Stimulated activated CD4-positive, alpha-beta T cell treated with anti-CD3 and anti-CD28 coated beads, Interleukin-12 subunit alpha, Interleukin-12 subunit beta, amount 100 ng/mL, for 24 hours (primary cell): ENCODE measurements at places on chromosomes 7 and 10.

DNA sequence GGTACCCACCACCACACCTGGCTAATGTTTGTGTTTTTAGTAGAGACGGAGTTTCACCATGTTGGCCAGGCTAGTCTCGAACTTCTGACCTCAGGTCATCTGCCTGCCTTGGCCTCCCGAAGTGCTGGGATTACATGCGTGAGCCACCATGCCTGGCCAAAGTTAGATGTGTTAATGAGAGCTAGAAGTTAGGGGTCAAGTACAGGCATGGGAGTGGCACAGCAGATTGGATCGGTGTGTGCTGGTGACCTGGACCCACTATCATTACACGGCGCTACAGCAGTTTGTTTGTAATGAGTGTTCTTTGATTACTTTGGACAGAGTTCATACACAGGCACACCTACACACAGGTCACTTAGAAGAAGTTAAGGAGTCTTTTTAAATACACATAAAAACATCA lies 36.7 kb downstream of the DNAJB6 start:
- no peak for DNase-seq

GRCh38 chr10:22534849-22535604 lies 179.4 kb downstream of the PIP4K2A start:
- DNase-seq, result no peak

- DNase-seq, result no peak
Measured at GRCh38 chr7:138781004-138781403, 16.8 kb upstream of the TMEM213 start.

DNA sequence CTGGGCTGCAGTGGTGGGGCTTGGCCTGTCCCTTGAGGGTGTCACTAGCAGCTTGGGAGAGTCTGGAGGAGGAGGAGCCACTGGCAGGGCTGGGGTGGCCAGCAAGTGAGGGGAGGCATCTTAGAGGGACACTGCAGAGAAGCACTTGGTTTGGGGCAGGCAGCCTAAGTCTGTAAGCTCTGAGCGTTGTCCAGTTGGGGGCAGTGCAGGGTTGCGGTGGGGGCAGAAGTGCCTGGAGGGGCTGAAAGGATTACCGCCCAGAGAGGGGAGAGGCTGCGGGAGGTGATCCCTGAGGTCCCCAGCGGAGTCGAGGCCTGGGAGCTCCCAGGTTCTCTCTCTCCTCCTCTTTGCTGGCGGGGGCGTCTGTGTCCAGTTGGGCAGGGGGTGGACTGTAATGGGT lies 7.4 kb downstream of the ADCYAP1R1 start:
- DNase-seq, result no peak

- DNase-seq, result no peak
Measured at GRCh38 chr10:91415816-91416215, 5.7 kb downstream of the HECTD2 start.

DNA sequence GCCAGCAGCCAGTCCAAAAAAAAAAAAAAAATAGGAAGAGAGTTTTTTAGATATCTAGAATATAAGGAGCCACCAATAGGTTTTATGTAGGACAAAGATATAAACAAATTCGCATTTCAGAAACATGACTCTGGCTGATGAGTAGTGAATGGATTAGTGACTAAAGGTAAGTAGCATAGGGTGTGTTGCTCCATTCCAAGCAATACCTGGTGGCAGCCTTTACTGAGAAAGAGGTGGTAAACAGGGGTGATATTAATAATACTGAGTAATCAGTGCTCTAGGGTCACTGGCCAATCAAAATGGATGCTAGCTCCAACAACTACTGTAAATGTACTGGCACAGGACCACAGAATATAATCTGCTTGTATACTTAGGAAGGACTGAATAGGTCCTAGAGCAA lies 45.5 kb upstream of the RAB11FIP2 start:
- no peak for DNase-seq

- DNase-seq, result no peak
Measured at GRCh38 chr7:71706597-71706975, 574.6 kb downstream of the GALNT17 start.

GRCh38 chr10:42868530-42868929 lies 85.9 kb downstream of the BMS1 start:
- no peak for DNase-seq

DNA sequence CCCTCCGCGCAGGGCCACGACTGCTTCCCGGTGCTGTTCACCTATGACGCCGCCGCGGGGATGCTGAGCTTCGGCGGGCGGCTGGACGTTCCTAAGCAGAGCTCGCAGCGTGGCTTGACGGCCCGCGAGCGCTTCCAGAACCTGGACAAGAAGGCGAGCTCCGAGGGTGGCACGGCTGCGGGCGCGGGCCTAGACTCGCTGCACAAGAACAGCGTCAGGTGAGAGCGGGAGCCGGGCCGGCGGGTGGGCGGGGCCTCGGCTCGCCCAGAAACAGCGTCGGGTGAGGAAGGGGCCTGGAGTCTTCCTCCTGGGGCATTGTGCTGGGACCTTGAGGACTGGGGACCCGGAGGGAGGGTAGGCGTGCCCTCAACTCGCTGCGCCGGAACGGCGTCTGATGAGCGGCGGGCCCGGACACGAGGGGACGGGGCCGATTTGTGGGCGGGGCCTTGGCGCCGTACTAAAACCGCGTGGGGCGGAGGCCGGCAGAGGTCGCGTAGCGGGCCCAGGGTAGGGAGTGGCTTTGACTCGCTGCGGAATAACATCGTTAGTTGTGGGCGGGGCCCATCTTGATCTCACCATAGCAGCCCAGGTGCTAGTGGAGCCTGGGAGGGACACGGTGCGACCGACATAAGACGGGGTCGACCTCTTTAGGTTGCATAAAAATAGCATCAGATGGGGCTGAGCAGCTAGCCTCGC lies 15.6 kb downstream of the PDAP1 start:
- peak; percentile 55 for DNase-seq

- no peak for DNase-seq
Measured at GRCh38 chr7:68147614-68148238, 1151.1 kb downstream of the TYW1 start.

GRCh38 chr7:152899548-152900109 lies 140.1 kb downstream of the ACTR3B start:
- no peak for DNase-seq

GRCh38 chr10:58638388-58638787 lies 125.7 kb downstream of the BICC1 start:
- no peak for DNase-seq

GRCh38 chr7:37701769-37702168 lies 18.2 kb downstream of the GPR141 start:
- no peak for DNase-seq

- no peak for DNase-seq
Measured at GRCh38 chr7:7792056-7792455, 73.6 kb upstream of the RPA3 start.

- DNase-seq, result no peak
Measured at GRCh38 chr7:2283074-2283473, 31.2 kb downstream of the SNX8 start.

GRCh38 chr10:63591600-63592379 lies 70.6 kb downstream of the REEP3 start:
- no peak for DNase-seq

DNA sequence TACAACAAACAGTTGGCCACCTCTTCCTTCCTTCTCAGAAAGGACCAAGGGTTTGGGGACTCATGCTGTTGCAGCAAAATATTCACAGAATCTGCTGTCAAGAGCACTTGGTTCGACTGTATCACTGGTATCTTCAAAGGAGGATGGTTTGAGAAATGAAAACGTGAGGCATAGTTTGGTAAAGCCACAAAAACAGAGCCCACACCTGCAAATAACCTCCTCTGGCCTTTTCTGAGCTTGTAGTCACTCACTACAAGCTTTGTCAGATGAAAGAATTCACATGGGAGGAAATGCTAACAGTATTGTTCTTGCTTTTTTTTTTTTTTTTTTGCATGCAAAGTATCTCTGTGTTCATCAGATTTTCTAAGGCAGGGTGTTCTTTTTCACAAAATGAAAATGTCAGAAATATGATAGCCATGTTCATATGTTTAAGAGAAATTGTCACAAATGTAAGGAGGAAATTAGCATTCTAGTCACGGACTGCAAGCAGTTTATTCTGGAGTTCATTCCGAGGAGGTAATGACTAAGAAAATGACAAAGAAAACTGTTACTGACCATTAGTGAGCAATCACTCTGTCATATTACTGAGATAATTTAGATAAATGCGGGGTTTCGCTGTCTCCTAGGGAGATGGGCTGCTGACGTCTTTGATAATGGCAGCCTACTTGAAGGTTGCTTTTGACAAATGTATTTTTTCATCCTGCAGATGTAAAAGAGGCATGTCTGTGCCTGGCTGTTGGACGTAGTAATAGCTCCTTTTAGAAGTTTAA lies 117.8 kb upstream of the MYO3A start:
- no peak for DNase-seq

DNA sequence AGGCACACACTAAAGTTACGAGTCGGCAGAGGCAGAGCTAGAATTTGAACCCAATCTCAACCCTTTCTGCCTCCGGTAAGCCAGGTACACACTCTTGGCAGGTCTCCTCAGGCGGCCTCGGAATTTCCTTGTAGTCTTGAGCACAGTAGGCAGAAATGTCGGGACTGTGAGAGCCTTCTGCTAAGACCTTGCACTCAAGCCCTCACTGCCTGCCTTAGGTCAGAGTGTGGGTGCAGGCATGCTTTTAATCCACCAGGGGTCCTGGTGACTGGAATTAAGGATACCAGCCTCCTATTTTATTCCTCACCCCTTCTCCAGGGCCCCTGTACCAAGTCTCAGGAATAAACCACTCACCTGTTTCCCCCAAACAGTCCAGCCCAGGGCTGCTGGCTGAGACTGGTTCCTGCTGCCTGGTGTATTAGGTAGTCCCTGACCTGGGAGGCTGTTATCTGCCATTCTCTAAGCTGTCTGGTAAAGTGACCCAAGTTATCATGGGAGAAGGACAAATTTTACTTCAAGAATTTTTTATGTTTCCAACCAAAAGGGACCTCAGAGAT lies 855 bp downstream of the ATP6V1F start:
- no peak for DNase-seq

- DNase-seq, result no peak
Measured at GRCh38 chr7:132106491-132106890, 469.8 kb downstream of the PLXNA4 start.
